ENCODE measurements at places on chromosomes 2 and 18. TPM values are rescaled to one million over a fixed set of nuclear protein-coding genes. Genes with fewer than 3 reads are reported as not detected.

DNA sequence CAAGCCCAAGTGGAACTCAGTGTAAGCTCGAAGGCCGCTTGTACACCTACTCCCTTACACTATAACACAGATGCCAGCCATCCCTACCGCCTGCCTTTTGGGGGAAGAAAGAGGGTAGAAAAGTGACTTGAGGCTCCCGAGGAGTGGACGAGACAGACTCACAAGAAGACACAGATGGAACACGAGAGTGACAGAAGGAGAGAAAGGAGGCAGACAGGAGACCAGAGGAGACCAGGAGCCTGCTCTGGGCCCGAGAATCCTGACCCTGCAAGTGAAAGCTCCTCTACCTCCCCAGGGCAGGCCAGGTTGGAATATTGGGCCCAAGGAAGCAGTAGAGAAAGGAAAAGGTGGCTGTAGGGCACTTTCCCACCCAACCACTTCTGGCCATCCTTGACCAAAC lies 23.4 kb upstream of the TNS1 start:
- H3K27me3 ChIP-seq: no peaks in the 10 kb centered on the region
- H3K4me3 ChIP-seq: no peak overlapping the region
- DNase-seq: peak; percentile 64
- H3K27ac ChIP-seq: no peak overlapping the region
- H3K4me1 ChIP-seq: peaks cover 7% of the 10 kb centered on the region

- DNase-seq: no peak
- H3K4me3 ChIP-seq: peak overlapping the region; percentile 29
- H3K27me3 ChIP-seq: no peaks in the 10 kb centered on the region
- H3K27ac ChIP-seq: peak overlapping the region; percentile 56
- no peaks in the 10 kb centered on the region for H3K36me3 ChIP-seq
Measured at GRCh38 chr2:240450532-240451107, 15.2 kb downstream of the GPC1 start.

- no peak overlapping the region for H3K27ac ChIP-seq
- H3K36me3 ChIP-seq: no peaks in the 10 kb centered on the region
- peaks cover 3% of the 10 kb centered on the region for H3K4me1 ChIP-seq
Measured at GRCh38 chr2:28544036-28544346, 48.1 kb downstream of the PLB1 start.

GRCh38 chr2:109676346-109676902 lies 62.3 kb downstream of the SOWAHC start:
- no peaks in the 10 kb centered on the region for H3K36me3 ChIP-seq
- H3K4me1 ChIP-seq: peaks cover 4% of the 10 kb centered on the region
- peaks cover 83% of the 10 kb centered on the region for H3K27me3 ChIP-seq
- H3K4me3 ChIP-seq: no peak overlapping the region

- no peak overlapping the region for H3K27ac ChIP-seq
- H3K4me3 ChIP-seq: no peak overlapping the region
- no peak for DNase-seq
- no peaks in the 10 kb centered on the region for H3K36me3 ChIP-seq
- no peaks in the 10 kb centered on the region for H3K27me3 ChIP-seq
- H3K4me1 ChIP-seq: peaks cover 56% of the 10 kb centered on the region
Measured at GRCh38 chr2:85502720-85503119, 36.2 kb upstream of the MAT2A start.

GRCh38 chr2:23435250-23436035 lies 50.5 kb downstream of the KLHL29 start:
- H3K27me3 ChIP-seq: peaks cover 7% of the 10 kb centered on the region
- H3K4me1 ChIP-seq: peaks cover 12% of the 10 kb centered on the region
- H3K36me3 ChIP-seq: no peaks in the 10 kb centered on the region
- H3K27ac ChIP-seq: no peak overlapping the region
- peak; percentile 30 for DNase-seq

Gene CHRNA1
- 0.57 TPM for total RNA-seq

Measured in osteocyte (in vitro differentiated cells).